ENCODE measurements at places on chromosomes 1 and 21.

DNA sequence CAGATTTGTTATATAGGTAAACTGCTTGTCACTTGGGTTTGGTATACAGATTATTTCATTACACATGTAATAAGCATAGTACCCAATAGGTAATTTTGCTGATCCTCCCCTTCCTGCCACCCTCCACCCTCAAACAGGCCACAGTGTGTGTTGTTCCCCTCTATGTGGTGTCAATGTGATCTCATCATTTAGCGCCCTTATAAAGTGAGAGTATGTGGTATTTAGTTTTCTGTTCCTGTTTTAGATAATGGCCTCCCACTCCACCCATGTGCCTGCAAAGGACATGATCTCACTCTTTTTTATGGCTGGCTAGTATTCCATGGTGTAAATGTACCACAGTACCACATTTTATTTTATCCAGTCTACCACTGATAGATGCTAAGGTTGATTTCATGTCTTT lies 522.1 kb upstream of the LRRC7 start:
- no peak for DNase-seq

GRCh38 chr1:51516649-51517158 lies 2.4 kb downstream of the EPS15 start:
- DNase-seq = no peak

DNA sequence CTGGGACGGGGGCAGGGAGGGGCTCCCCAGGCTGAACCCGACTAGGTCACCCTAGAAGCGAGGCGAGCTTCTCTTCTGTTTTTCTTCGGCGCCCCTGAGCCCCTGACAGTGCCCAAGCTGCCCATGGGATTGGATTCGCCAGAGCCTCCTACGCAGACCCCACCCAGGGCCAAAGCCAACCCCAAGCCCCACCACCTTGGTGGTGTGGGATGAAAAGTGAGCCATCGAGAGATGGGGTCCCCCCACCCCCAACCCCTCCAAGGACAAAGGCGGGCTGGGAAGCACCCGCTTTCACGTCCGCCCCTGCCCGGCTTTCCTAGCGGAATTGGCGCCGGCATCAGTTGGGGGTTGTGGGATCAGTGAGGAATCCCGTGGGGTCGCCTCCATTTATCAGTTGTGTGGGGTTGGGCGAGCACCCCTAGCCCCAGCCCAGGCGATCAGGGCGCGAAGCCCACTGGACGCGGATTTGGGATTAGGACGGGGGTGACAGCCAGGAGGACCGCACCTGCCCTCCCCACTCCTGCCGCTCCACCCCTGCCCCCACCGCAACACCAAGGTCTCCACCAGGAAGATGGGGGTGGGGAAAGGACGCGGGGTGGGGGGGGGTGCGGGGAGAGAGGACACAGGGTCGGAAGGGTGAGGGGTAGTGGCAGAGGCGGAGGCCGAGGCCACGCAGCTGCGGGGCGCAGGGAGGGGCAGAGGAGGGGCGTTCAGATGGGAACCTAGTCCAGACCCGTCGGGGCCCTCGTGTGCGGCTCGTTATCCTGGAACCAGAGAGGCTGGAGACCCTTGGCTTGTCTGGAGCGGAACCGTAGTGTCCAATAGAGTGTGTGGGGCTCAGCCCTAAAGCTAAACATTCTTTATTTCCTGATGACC lies 4.4 kb downstream of the TSPEAR start:
- no peak for DNase-seq

GRCh38 chr1:172402878-172403569 lies 17.5 kb upstream of the C1orf105 start:
- DNase-seq = no peak

- DNase-seq = no peak
These were observed 1395.5 kb downstream of the PLA2G4A start for GRCh38 chr1:188224263-188224662.

GRCh38 chr1:172086137-172086536 lies 244.8 kb downstream of the DNM3 start:
- DNase-seq = no peak

GRCh38 chr1:180194546-180195207 lies 35.4 kb upstream of the LHX4 start:
- DNase-seq = no peak

DNA sequence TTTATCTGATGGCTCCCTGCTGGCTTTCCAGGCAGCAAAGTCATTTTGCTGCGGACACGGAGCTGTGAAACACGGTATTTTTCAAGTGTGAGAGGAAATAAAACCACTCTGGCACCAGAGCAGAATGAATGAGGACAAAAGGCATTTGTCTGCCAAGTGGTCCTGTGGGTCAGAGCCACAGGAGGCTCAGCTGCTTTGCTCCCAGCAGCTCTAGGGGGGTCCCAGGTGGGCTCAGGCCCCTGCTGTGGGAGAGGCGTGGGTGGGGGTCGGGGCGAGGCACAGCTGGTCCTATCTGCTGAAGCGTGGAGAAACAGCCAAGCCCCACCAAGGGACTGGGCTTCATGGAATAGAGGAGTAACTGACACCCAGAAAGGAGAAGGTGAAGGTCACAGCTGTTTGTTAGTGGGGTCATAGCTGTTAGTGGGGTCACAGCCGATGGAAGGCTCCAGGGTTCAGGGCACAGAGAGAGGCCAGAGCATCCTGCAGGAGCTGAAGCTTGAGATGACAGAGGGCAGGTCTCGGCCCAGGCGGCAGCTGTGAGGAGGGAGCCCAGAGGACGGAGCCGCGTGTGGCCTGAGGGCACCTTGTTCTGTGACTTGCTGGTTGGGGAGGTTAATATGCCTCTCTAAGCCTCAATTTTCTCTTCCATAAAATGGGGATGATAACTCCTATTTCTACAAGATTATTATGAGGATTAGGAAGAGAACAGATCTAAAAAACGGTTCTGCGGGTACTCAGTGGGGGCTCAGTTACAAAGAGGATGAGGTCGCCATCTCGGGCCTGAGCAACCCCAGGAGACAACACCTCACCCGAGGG lies 7.1 kb downstream of the KIF17 start:
- no peak for DNase-seq

GRCh38 chr1:155569988-155570592 lies 7.5 kb upstream of the ASH1L start:
- DNase-seq = no peak

DNA sequence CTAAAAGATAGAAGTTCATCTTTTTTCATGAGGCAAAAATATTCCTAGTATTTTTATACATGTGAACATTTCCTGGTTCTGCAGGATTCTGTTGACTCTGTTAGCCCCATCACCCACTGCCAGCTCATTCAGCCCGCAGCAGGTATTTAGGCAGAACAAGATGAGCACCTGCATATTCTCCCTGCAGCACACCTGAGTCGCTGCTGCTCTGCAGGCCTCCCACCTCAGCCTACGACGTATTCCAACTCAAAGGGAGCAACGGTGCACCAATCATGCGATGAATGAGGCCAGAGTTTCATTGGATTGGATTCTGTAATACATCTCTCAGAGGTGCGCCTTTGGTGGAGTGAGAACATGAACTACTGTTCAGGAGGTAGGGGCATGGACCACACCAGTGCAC lies 87.6 kb downstream of the CNIH3 start:
- no peak for DNase-seq

DNA sequence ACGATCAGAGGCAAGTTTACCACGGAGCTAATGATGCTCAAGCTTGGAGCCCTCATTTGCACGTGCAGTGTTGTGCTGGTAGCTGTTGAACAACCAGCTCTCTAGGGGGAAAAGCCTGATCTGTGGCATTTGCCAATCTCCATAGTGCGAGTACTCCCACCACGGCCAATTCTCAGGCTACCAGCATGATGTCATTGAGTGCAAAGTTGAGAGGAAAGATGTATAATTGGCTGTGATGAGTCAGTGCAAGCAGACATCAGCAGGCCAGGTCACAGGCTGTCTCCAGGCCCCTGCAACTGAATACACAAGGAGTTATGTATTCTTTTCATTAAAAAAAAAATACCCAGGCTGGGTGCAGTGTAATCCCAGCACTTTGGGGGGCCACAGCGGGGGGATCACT lies 233.1 kb upstream of the VAMP3 start:
- DNase-seq = no peak

DNA sequence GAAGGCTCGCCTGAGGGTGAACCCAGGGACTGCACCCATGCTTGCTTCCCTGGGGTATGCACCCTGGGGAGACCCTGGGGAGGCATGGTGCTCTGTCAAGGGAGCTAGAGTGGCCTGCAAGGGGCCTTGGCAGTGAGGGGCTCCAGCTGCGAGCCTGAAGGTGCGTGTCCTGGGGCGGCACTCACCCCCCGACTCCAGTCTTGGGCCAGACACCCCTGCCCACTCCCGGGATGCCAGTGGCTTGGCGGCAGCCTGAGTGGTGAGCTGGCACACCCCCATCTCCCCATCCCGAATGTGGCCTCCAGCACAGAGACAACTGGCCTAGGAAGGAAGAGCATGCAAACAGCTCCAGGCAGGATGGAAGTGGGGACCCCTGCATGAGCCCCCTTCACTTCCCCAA lies 2.6 kb downstream of the SUMO3 start:
- DNase-seq = no peak

DNA sequence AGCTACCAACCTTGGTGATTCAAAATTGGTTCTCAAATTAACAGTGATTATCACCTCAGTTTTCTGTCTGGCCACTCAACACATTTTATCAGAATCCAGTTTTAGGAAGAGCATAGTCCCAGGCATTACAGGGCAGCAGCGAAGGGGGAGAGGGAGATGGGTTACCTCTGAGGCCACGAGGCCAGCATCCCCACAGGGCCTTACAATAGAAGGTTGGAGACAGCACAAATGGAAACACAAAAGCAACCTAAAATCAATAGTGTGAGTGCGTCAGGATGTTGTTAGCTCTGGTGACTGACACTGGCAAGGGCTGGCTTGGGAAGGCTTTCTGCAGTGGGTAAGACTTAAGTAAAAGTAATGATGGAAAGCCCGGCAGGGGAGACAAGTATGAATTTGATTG lies 79.5 kb downstream of the JAK1 start:
- no peak for DNase-seq

DNA sequence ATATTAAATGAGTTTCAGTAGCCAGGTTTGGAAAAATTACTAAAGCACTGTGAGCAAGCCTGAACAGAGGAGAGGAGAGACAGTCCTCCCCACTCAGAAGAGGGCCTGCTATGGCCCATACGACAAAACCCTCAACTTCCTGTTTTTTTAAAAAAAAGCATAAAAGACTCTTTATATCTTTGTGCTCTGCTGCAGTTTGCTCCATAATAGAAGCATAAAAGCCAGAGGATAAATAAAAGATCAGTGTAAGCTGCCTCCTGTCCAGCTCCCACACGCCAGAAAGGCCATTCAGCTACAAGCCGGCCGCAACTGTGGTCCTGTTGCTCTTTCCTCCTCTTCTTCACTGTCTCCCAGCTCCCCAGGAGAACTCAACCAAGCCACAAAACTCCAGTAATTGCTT lies 37.8 kb downstream of the NID1 start:
- DNase-seq = no peak

- no peak for DNase-seq
These were observed 15.0 kb downstream of the HLX start for GRCh38 chr1:220894025-220894923.

DNA sequence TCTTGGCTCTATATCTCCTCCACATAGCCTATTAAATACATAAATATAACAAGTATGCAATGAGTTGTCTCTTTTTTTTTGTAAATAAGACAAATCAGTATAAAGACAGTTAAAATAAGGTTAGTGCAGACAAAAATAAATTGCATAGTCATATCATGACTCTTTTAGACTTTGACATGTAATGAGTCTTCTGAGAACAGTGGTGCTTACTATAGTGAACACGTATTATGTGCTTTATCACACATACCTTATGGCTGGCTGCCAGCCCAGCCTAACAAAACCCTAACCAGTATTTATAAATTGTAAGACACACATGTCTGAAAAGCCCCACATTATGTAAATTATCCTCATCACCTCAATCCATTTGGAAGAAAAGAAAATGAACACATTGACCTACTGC lies 29.1 kb upstream of the F13B start:
- DNase-seq = no peak

GRCh38 chr21:36237441-36237840 lies 80.8 kb downstream of the DOP1B start:
- no peak for DNase-seq

DNA sequence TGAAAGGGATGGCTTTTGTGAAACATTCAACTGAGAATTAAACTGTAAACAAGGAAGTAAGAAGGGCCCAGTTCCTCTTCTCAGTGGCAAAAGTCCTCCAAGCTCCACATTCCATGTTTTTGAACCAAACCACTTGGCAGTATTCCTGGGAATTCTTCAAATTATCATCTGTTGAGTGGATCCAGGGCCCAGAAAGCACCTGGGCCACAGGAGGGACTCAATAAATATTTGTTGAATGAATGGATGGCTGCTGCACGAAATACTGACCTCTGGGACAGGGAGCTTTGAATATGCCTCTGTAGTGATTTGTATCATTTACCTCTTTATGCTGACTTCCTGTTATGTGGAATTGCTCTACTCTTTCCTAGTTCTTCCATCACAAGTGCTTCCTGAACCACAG lies 4.7 kb downstream of the SLC35F3 start:
- no peak for DNase-seq

Measured in activated CD8-positive, alpha-beta memory T cell treated with anti-CD3 and anti-CD28 coated beads for 48 hours (primary cell).